Hematopoietic multipotent progenitor cell treated with erythropoietin and hydrocortisone succinate and interleukin-3 and kit ligand, for 6 days (in vitro differentiated cells): ENCODE measurements at places on chromosomes 11 and 22.

GRCh38 chr11:132008872-132009271 lies 638.5 kb downstream of the NTM start:
- DNase-seq: no peak

GRCh38 chr22:20532256-20532993 lies 25.0 kb downstream of the MED15 start:
- DNase-seq: no peak

- no peak for DNase-seq
These were observed 35.9 kb upstream of the TTC12 start for GRCh38 chr11:113278481-113278880.

GRCh38 chr11:94975599-94975998 lies 2.1 kb downstream of the KDM4D start:
- DNase-seq: no peak

DNA sequence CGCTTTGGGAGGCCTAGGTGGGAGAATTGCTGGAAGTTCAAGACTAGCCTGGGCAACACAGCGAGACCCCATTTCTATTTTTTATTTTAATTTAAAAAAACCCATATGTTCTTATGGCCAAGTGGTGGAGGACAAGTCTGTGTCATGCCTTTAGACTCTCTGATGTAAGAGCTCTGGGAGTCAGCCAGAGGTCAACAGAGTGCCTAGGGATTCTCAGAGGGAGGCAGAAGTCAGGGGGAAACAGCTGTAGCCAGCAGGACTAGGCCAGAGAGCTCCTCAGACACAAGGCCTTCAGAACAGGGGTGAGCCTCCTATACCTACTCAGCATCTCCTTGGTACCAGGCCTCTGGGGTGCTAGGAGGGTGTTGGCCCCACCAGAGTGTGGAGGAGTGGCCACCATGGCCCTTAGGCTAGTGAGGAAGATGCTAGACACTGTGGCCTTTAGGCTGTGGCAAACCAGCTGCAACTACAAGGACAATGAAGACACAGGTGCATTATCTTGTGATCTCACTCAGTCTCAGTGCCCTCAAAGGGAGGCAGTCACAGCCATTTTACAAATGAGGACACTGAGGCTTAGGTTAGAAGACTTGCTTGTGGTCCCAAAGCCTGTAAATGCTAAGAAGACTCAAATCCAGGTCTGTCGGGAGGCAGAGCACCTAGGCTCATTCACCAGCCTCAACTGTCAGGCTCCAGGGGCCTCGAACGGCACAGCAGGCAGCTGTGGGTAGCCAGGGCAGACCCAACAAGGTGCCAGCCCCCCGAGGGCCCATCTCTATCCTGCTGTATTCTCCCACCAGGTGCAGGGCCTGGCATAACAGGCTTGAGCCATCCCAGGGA lies 5.0 kb downstream of the ZP1 start:
- no peak for DNase-seq

DNA sequence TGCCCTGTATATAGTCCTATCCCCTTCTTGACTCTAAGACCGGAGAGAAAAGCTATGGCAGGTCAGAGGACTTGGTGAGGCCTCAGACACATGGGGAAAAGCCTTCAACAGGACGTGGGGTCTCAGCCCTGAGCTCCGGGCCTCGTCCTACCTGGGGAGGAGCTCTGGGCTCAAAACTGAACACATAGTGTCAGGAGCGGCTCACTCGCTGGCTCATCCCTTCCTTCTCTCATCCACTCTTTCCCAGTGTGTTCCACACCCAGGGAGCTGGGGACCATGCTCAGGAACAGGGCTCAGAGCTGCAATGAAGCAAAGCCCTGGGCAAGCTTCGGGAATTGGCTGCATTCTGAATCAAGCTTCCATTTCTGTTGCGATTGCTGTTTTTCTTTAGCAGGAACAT lies 14.5 kb downstream of the ADAMTS15 start:
- DNase-seq: no peak

- DNase-seq: no peak
These were observed 86.7 kb upstream of the IZUMO1R start for GRCh38 chr11:94217705-94218104.

- DNase-seq: no peak
These were observed 712 bp downstream of the HSPB2 start for GRCh38 chr11:111913031-111913861.

DNA sequence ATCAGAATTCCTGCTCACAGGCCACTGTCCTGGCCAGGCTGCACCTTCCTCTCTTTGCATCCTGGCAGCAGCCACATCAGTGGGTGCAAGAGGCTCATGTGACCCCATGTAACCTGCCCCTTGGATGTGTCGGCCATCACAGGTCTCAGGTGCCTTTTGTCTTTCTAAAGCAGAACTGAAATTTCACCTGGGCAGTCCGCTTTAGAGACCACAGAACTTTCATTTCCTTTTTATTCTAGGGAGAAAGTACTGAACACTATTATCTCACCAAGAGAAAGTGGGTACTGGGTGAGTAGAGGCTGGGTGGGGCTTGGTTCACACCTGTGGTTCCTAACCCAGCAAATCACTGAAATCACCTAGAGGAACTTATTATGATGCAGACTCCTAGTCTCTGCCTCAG lies 51.7 kb upstream of the NUP160 start:
- DNase-seq: no peak

DNA sequence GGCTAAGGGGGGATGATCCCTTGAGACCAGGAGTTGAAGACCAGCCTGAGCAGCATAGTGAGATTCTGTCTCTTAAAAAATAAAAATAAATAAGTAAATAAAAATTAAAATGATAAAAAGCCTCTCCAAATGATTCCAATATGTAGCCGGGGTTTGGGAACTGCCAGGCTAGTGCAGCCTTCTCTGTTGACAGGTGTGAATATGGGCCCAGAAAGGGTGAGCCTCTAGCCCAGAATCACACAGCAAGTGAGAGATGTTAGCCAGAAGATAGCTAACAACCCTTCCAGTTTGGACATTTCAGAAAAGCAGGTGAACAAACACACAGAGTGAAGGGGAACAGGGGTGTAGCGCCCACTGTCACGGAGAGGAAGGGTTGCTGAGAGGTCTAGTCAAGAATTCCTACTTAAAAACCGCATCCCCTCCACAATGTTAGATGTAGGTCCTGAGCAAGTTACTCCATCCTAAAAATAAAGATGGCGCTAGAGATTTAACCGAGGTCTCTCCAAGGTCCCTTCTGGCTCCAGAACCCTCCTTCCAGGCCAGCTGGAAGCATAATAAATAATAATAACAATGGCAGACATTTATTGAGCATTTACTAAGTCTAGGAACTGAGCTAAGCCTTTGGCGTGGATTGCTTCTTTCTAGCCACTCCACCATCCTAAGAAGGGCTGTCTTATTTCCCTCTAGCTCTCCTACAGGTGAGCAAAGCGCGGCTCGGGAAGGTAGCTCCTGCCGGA lies 51.6 kb downstream of the CYTH4 start:
- no peak for DNase-seq

DNA sequence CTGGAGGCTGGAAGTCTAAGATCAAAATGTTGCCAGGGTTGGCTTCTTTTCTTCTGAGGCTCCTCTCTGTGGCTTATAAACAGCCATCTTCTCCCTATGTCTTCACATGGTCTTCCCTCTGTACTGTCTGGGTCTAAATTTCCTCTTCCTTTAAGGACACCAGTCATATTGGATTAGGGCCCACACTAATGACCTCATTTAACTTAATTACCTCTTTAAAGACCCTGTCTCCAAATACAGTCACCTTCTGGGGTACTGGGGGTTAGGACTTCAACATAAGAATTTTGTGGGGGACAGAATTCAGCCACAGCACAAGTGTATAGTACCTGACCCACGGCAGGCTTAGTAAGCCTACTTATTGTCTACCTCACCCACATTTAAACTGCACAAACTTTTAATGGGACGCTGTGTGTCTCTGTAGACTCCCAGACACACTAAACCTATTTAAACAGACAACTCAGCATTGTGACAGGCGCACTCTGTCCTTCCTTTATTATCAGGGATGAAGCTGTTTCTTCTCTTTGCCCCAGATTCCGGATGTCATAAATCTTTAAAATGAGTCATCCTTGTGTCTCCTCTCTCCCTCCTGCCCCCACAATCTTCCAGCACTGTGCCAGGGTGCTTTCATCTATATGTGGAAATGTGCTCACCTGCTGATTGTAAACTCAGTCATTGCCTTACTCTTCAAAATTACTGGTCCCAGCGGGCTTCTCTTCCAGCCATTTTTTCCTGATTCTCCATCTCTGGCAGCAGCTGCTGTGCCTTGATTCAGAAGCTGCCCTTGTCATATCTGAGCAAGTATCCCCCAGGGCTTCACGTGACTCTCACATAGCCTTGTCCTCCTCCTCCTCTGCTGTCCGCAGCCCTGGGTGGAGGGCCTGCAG lies 5.4 kb upstream of the MAPK8IP1 start:
- DNase-seq: no peak
